Natural killer cell (primary cell): ENCODE measurements at places on chromosomes 11 and 22. TPM values are rescaled to one million over a fixed set of nuclear protein-coding genes. Genes with fewer than 3 reads are reported as not detected.
A peak's percentile ranks its signal among the peaks of the same experiment; 100 is the strongest.

Gene HEPHL1
- total RNA-seq = not detected

Gene TRIM49
- total RNA-seq = not detected

Gene CLDN5
- total RNA-seq = not detected

Gene CLMP
- total RNA-seq = not detected

Gene MYRF
- total RNA-seq = 4.9 TPM

Gene ST13
- total RNA-seq = 77.5 TPM

Gene TSPAN32
- total RNA-seq = 268 TPM

Gene OR8D1
- total RNA-seq = not detected

Gene SYCE3
- total RNA-seq = not detected

Gene BEST1
- total RNA-seq = 2.0 TPM

DNA sequence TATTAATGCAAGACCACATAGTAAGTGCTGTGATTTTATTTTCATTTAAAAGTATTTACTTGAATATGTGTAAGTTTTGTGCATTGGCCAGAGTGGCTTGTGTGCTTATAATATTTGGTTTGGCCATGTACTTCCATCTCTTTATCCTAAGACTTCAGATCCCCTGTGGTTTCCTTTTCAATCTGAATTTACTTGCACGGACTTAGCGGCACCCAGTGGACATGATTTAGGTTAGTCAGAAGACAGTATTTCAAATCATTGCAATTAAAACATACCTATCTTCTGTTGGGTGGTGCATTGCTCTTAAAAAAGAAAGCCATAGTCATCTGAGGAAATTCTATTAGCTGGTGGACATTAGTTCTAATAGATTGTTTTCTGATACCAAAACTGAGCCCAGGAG, 30.7 kb downstream of the PIWIL4 start:
- no peak for DNase-seq

DNA sequence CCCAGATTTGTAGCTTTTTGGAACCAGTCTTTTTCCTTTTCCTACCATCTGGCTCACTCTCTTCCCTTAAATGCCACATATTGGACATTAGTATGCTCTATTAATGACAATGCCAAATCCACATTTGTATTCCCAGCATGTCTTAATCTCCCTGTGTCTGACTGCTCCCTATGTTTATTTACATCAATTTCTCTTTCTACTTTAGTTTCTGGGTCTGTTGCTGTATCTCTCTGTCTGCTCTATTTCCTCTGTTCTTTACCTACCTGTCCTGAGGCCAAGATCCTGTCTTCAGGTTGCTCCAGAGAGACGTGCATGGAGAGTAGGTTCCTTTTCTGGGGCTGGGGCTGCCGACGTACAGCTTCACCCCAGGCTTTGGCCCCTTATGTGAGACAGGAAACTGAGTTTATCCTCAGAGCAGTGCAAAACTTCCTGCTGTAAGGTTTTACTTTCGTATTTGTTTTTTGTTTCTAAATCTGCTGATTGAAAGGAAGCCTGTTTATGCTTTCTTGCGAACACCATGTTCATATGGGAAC, 25.6 kb downstream of the OR2AG2 start:
- DNase-seq = peak; percentile 38

DNA sequence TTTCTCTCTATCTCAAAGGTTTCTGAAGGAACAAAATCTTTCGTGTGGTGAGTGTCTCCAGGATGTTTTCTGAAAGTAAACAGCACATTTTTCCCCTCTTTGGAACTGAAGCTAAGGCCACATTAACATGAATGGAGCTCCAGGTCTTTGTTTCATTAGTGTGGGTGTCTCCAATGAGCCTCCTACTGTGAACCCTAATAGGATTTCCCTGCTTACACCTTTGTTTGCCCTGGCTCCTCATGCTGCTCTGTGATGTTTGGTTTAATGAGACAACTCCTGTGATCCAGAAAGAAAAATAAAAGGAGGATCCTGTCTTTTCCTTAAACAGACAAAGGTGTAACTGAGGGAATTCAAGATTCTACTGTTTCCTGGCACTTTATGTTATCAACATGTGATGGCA, 76.9 kb upstream of the SLC6A5 start:
- no peak for DNase-seq

DNA sequence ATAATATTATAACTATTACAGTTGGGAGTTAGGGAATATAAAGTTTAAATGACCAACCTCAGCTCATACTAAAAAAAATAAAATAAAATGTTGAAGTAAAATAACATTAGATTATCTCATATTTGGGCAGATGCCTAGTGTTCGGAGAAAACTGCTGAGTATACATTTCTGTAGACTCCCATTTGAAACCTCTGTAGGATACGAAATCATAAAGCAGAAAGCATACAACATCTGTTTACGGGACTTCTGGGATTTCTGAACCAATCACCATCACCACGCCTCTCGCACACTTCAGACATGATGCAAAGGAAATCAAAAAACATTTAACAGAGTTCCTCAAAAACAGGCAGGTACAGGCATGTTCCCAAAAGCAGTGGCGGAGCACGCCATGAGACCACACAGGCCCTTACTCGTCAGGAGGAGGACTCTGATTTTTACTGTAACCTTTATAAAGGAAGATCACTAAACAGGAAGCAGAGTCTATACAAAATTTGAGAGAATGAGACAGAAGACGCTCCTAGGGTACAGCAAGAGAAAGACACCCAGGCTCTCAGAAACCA, 8.6 kb downstream of the ZNF195 start:
- DNase-seq = no peak

GRCh38 chr22:48952256-48953102, 875.2 kb downstream of the BRD1 start:
- DNase-seq = peak; percentile 8

- no peak for DNase-seq
Observed at GRCh38 chr11:125401746-125402145, 94.3 kb downstream of the FEZ1 start.

DNA sequence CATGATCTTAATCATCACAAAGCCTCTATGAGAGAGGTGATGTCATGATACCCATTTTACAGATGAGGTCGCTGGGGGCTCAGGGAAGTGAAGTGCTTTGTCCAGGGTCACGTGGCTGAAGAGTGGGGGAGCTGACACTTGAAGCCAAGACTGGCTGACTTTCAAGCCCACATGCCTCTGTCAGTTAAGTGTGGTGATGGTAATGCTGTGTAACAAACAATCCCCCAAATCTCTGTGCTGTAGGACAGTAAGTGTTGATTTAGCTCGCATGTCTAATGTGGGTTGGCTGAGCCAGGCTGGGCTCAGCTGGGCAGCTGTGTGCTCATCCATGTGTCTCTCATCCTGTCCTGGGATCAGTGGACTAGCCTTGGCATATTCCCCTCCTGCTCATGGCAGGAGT, 87.1 kb upstream of the GRK3 start:
- DNase-seq = no peak

GRCh38 chr11:133413703-133414102, 118.6 kb downstream of the OPCML start:
- no peak for DNase-seq

GRCh38 chr11:131893103-131893890, 522.9 kb downstream of the NTM start:
- DNase-seq = no peak

DNA sequence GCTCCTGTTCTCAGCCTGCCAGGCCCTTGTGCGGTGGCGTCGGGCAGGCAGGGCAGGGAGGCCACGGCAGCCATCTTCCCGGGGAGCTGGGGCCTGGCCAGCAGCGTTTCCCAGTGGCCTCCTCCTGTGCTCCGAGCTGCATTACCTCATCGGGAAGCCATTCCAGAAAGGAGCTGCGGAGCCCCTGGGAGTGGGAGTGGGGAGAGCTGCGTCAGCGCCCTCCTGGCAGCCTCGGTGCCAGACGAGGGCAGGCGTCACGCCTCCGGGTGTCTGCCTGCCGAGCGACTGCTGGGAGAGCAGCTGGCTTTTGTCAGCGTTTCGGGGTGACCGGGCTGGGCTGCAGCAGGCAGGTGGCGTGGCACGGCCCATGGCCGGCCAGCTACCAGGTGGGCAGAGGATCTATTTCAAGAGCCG, 30.9 kb upstream of the WNT7B start:
- DNase-seq = no peak

- DNase-seq = no peak
Observed at GRCh38 chr11:35177370-35177769, 38.4 kb downstream of the CD44 start.

GRCh38 chr22:49460091-49460490, 367.6 kb downstream of the BRD1 start:
- no peak for DNase-seq

- DNase-seq = no peak
Observed at GRCh38 chr11:131913267-131913666, 542.9 kb downstream of the NTM start.

- no peak for DNase-seq
Observed at GRCh38 chr22:49025791-49026493, 801.7 kb downstream of the BRD1 start.

DNA sequence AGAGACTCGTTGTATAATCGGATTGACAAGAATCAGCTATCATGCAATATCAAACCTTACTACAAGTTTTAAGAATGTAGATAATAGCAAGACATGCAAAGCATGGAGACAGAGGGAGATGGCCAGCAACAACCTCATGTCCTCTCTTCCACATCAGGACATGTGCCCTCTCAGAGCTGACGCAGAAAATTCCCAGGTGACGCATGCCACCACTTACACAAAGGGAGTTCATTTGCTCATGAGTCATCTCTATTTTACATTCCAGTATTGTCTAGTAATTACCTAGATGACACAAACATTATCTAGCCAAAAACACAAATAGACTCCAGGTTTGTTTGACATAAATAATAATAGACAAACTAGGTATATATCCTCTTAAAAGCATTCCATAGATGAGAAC, 38.1 kb upstream of the OPCML start:
- no peak for DNase-seq

DNA sequence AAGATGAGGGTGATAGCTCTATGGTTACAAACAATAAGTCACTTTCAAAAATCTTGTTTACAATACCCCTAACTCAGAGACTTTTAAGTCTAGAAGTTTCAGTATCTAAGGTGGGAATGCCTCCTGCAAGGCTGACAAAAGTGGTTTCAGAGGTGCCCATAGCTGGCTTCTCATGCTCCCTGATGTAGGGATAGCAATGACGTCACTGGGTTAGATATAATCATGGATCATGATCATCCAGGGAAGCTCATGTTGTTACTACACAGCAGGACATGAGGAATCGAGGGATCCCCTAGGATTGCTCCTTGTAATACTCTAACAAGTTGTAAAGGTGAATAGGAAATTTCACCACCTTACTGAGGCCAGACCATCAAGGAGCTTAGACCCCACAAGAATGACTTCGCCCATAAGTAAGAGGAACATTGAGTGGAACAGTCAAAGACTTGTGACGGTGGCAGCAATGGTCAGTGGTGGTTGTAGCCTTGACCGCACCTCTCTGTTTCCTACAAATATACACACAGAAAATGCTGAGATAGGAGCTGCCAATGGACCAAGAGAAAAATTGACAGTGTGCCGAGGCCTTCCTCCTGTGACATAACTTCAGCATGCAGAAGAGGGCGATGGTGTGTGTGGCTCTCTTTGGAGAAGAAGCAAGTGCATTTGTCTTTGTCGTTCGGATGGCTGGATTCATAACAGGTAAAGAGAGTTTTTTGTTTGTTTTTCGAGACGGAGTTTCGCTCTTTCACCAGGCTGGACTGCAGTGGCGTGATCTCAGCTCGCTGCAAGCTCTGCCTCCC, 15.6 kb downstream of the APOL4 start:
- DNase-seq = no peak

GRCh38 chr11:74004046-74004695, 4.7 kb downstream of the UCP3 start:
- peak; percentile 5 for DNase-seq

- DNase-seq = no peak
Observed at GRCh38 chr11:72799441-72799840, 5.6 kb upstream of the STARD10 start.

DNA sequence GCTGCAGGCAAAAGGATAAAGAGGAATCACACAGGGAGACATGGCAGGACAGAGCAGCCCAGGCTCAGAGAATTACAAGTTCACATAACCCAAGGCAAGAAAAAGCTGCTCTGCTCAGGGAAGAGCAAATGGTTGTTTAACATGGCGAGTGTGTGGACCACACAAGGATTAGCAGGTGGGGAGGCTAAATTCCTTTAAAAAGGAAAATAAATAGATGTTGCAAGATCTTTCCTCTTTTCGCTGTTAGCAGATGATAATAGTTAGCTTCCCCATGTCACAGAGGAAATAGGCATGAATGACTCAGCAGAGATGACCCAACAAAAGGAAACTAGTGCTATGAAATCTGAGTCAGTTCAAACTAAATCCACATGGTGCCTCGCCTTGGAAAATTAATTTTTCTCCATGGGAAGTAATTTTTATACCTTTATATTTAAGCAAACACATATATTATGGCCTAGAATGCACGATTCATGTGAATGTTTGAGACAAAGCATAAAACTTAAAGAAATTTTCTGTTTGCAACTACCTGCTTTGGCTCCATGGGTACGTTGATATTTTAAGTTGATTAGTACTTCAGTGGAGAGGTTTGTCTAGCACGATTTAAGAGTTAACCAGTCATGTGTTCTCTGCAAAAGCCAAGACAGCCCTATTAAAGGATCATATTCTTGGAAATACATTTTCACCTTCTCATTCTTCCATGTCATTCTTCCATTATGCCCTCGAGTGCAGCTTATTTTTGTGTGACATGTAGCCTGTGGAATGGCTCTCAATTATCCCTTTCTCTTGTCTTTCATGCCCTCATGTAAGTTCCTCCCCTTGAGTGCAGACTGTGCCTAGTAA, 38.5 kb upstream of the FJX1 start:
- no peak for DNase-seq

DNA sequence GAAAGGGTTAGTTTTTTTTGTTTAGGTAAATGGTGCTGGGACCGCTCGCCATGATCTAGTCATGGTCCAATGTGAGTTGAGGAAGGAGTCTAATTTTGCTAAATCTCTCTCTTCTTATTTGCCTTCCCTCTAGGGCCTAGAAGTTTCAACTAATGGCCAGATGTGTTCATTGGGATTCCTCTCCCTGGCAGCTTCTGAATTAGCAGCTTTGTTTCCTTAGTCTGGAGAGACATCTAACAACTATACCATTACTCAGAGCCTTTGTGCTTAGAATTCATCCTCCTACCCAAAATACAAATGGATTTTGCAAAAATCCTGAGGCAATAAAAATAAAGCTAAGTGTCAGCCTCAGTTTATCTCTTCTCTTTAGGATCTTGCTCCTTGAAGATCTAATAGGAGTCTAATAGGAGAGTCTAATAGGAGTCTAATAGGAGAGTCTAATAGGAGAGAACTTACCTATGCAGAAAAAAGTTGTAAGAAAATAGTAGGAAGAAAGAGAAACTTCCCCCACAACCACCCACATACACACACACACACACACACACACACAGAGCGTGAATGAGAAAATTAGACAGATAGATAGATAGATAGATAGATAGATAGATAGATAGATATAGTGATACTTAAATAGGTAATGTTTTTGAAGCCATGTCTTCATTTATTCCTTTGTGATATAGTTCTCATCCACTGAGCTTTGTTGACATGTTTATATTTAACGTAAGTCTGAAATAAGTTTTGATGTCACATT, 980.5 kb upstream of the CNTN5 start:
- no peak for DNase-seq

GRCh38 chr11:62151737-62152102, 27.9 kb downstream of the INCENP start:
- no peak for DNase-seq
